ENCODE measurements at places on chromosomes 2 and 18.

- DNase-seq, result no peak
Measured at GRCh38 chr2:23198316-23199114, 186.5 kb upstream of the KLHL29 start.

- no peak for DNase-seq
Measured at GRCh38 chr2:1791006-1791605, 46.8 kb upstream of the PXDN start.

DNA sequence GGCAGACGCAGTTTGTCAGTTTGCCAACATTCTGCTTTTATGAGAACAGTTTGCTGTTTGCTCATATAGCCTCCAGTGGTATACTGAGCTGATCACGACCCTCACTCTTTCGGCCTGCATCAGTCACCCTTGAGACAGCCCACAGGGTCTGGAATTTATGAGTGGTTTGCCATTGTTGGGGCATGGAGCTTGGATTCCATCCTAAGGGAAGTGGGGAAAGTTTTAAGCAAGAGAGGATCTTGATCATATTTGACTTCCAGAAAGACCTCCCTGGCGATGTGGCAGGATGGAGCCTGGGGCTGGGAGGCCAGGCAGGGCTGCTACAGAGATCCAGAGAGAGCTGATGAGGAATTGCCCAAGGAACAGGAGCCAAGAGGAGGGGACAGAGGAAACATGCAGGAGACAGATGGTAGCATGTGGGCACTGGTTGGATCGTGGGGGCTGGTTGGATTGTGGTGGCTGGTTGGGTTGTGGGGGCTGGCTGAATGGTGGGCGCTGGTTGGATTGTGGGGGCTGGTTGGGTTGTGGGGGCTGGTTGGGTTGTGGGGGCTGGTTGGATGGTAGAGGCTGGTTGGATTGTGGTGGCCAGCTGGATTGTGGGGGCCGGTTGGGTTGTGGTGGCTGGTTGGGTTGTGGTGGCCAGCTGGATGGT is 27.3 kb upstream of the GPR17 start:
- no peak for DNase-seq

DNA sequence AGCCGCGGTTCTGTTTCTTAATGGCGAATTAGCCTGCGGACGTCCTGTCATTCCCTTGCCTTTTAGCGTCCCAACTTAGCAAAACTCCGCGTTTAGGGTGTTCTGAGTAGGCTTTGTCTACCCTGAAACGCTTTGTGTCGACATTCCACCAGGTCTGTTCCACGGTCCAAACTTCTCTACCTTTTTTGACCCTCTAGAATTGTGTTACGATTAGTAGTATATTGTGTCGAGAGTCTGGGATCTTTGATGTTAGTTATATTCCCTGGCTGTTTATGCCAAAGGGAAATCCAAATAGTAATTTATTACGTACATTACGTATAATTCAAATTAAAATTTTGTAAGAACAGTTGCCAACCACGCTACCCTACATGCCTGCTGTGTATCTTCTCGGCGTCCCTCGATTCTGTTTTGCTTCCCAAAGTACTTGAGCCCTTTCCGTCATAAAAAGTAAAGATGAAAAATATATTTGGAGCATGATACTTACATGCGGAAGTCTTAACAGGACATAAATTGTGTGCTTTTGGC is 495 bp upstream of the TTC32 start:
- DNase-seq, result no peak

DNA sequence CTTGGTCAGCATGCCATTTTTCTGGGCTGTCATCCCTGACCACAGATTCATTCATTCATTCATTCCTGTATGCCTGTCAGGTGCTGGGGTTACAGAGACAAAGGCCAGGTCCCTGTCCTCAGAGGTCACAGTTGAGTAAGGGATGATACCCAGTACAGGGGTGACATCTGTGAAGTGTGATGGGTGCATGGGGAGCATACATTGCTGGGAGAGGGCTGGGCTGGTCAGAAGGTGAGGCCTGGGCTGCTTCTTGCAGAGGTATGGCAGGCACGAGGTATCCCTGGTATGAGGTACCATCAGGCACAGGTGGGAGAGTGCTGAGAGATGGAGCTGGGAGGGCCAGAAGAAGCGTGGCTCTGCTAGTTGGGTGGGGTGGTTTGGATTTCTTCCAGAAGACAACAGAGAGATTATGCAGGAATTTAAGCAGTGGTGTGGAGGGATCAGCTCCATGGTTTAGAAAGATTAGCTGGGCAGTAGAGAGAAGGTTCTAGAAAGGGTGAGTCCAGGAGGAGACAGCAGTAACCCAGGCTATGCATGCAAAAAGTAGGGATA is 181.9 kb upstream of the HAAO start:
- no peak for DNase-seq

DNA sequence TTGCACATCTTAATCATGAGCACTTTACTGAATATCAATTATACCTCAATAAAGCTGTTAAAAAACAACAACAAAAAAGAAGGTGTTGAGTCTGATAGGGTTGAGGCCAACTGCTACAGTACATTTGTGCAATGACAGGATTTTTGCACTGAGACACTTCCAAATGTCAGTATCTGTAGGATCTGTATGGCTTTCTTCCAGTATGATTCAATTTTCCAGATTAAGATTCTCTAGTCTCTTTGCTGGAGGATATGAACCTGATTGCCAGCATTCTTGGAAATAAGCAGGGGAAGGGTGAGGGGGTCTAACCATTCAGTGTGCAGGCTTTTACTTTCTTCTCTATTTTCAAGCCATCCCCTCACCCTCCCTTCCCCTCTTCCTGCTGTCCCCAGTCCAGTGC is 85.1 kb downstream of the SEMA4F start:
- no peak for DNase-seq

GRCh38 chr2:215379948-215380347 is 55.9 kb downstream of the FN1 start:
- DNase-seq, result no peak

DNA sequence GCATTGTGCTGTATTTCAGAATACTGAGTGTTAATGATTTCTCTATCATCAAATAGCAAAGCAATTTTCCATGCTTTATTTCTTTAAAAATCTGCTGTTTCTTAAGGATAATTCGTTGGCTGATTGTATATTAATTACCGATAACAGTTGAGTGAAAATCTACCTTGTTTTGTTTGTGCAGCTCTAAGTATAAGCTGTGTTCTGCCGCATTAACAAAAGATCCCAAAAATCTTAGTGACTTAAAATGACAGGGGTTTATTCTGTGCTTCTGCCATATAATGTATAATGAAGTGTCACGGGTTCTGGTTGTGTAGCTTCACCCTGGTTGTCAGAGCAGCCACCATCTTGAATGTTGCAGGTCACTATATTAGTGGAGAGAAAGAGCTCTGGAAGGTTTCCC is 196.1 kb downstream of the ACTR3 start:
- no peak for DNase-seq

DNA sequence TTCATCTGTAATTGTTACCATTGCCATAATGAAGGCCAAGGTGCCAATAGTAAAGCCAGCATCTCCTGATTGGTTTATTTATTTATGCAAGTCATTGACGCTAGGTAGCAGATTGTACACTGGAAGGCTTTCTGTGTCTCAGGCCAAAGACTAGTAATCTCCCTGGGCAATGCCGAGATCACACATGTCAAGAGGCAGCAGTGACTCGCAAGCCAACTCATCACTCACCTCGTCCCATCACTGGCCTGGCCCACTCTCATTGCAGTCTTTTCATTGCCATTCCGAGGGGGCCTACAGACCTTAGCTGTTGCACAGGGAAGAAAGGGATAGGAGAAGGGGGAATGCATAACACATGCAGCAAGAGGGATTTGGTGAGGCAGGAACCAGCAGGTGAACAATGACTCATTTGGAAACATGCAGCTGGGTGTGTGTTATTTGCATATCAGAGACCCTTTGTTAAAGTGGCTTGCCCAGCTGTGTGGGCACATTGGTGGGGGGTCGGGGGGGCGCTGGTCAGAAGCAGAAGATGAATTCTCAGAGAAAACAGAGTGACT is 448.7 kb upstream of the HNRNPA3 start:
- DNase-seq, result no peak

DNA sequence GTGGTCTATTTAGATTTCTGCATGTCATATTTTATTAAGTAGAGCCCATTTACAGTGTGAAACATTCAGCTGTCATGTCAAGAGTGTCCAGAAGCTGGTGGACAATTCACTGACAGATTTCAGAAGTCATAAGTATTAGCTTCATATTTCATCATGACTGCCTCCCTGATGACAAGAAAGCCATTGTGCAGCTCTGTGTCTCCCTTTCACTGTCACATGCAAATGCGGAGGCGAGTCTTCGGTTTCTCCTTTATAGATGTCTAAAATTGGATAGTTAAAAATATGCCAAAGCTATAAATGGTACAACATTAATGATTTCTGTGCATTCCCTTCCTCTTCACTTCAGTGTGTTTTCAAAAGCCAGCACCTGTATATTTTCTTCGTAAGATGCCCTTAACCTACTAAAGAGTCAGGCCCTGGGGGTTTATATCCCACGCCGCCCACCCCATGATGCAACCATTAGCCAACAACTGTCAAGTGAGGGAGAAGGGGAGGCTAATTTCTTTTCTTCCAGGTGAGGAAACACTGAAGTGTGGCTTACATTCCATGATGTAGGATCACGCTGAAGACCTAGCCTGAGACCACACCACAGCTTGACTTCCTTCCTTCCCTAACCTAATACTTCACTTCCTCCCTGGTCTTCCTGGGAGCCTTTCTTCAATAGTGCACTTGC is 99.6 kb upstream of the DDX18 start:
- no peak for DNase-seq

- peak; percentile 32 for DNase-seq
Measured at GRCh38 chr2:27720004-27720551, 51.4 kb upstream of the MRPL33 start.

GRCh38 chr18:61076986-61077385 is 256.2 kb upstream of the CDH20 start:
- DNase-seq, result no peak

DNA sequence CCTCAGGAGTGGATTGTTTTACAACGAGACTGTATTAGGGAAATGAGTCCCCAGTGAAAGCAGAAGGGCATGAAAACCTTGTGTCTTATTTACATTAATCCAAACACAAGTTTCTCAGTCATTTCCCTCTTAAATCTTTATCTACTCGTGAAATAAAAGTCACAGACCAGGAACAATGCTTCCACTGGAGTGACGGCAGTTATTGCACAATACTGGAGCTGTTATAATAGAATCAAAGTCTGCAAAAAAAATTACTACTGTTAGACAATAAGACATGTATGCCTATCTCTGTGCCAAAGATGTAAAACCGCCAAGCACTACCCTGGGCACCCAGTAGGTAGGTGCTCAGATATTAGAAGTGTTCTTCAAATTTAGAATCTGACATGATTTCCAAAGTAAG is 375.5 kb downstream of the ZNF521 start:
- DNase-seq, result no peak

- DNase-seq, result no peak
Measured at GRCh38 chr2:179925713-179926112, 64.3 kb upstream of the ZNF385B start.

DNA sequence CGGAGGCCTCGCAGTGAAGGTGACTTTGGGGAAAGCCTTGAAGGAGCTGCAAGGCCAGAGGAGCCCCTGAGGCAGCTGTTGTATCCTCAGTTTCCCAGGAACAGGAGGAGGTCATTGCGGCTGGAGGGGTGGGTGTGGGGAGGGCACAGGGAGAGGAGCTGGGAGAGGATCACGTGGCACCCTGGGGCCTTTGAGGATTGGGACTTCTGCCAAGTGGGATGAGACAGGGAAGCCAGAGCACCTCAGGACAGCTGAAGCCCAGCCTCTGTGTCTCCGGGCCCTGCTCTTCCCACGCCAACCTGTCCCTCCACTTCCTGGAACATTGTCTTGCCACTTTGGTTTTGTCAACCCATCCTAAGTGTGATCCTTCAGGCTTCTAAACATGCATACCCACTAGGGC is 19.4 kb upstream of the RRM2 start:
- DNase-seq, result no peak

- DNase-seq, result no peak
Measured at GRCh38 chr2:173520918-173521317, 166.2 kb downstream of the CDCA7 start.

GRCh38 chr2:156031121-156031520 is 301.4 kb downstream of the NR4A2 start:
- no peak for DNase-seq

GRCh38 chr18:53906681-53907080 is 317.8 kb downstream of the MBD2 start:
- no peak for DNase-seq

DNA sequence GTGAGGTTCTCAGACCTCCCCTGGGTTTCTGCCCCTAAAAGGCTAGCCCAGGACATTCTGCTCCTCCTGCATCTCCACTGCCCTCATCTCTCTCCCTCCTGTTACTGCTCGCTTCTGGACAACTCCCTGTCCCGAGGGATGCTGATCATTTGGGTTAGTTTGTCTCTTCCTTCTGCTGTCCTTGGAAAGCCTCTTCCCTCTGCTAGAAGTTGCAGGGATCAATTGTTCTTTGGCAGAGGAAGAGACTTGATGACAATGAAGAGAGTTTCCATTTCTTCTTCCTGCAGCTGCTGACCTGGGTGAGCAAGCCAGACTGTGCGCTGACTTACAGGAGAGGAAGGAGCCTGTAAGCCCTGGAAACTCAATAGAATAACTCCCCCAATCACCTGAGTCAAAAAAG is 68.9 kb downstream of the RDH14 start:
- no peak for DNase-seq

DNA sequence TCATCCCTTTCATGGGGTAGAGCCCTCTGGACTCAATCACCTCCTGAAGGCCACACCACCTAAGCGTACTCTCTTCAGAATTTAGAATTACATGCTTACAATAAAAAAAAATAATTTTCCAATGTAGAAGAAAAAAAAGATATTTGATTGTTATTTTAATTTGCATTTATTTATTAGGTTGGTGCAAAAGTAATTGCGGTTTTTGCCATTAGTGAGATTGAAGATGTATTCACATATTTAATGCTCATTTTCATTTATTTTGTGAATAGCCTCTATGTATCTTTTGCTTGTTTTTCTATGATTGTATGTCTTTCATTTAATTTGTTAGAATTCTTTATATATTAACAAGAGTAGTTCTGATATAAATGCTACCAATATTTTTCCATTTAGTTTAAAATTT is 220.5 kb downstream of the RND3 start:
- DNase-seq, result no peak
